ENCODE measurements at places on chromosomes 7 and 10.

GRCh38 chr7:86950944-86951343 lies 108.5 kb downstream of the ELAPOR2 start:
- no peak for DNase-seq

- no peak for DNase-seq
Observed at GRCh38 chr10:11320809-11321520, 290.5 kb downstream of the USP6NL start.

DNA sequence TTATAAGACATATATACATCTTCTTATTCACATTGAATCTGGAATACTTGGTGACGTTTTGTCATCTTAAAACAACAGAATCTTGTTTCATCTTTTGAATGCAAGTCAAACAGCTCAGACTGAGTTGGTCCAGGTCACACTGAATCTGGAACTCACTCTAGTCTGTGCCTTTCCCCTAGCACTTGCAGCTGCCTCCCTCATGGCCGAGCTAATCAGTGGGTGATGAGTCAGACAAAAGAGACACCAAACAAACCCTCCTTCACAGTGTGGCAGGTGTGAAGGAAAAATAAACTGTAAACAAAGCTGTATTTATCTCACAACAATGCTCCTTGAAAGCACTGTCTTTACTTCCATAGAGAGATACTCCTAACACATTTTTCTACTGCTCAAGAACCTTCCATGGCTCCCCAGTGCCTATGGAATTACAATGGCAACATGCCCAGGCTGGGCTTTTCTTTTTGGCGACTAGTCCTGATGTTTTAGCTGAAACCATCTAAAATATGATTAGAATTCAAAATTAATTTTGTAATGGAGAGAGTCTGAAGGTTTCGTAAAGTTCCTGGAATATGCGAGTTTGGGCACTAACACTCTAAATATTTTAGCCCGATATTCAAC lies 140.0 kb downstream of the ZNF365 start:
- DNase-seq, result no peak

GRCh38 chr7:105691082-105691679 lies 109.9 kb upstream of the EFCAB10 start:
- no peak for DNase-seq

GRCh38 chr10:27561334-27561733 lies 57.2 kb downstream of the RAB18 start:
- no peak for DNase-seq

DNA sequence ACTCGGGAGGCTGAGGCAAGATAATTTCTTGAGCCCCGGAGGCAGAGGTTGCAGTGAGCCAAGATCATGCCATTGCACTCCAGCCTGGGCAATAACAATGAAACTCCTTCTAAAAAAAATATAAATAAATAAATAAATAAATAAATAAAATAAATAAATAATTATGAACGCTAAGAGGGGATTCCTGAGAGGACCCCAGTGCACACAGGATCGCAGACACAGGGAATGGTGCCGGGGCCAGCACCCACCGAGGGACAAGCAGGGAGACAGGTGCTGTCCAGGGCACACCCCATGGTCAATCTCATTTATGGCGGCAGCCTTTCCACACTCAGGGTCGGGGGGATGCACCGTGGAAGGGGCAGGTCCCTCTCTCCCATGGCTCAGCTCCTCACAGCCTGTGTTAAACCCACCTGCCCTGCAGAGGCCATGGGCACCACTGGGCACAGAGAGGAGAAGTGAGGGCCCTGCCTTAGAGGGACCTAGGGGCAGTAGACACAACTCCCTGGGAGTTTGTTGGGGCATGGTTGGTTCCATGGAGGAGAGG lies 2.2 kb upstream of the RAMP3 start:
- DNase-seq, result no peak

DNA sequence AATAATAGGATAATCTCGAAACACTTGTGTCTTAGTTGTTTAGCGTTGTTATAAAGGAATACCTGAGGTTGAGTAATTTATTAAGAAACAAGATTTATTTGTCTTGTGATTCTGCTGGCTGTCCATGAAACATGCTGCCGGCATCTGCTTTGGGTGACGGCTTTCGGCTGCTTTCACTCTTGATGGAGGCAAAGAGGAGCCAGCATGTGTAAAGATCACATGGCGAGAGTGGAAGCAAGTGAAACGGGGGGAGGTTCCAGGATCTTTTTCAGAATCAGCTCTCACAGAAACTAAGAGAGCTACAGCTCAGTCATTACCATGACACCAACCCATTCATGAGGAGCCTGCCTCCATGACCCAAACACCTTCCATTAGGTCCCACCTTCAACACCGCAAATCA lies 402.8 kb downstream of the CDC14C start:
- DNase-seq, result no peak

- DNase-seq, result no peak
Observed at GRCh38 chr7:28784171-28784902, 173.8 kb downstream of the TRIL start.

GRCh38 chr7:41943094-41943577 lies 240.2 kb upstream of the INHBA start:
- peak; percentile 22 for DNase-seq

DNA sequence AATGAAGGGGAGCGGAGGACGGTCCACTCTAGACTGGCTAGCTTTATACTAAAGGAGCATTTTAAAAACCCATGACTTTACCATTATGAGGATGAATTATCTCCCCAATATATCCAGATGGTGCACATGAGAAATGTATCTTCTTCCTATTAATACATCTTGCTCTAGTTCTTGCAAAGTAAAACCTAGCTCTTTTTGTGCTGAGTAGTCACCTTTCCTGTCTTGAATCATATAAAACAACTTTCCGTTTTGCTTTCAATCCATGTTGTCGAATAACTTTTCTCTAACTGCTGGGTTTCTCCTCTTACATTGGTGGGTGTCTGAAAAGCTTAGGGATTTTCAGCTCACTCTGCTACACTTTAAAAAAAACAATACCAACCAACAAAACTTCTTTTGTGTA lies 96.3 kb upstream of the TAC1 start:
- DNase-seq, result no peak

GRCh38 chr10:72110673-72111401 lies 22.5 kb upstream of the SPOCK2 start:
- DNase-seq, result no peak

GRCh38 chr10:48237259-48238250 lies 36.9 kb downstream of the FRMPD2 start:
- no peak for DNase-seq

GRCh38 chr10:70756700-70757360 lies 28.3 kb downstream of the TBATA start:
- DNase-seq, result no peak

GRCh38 chr7:16579216-16579615 lies 52.6 kb downstream of the LRRC72 start:
- no peak for DNase-seq

DNA sequence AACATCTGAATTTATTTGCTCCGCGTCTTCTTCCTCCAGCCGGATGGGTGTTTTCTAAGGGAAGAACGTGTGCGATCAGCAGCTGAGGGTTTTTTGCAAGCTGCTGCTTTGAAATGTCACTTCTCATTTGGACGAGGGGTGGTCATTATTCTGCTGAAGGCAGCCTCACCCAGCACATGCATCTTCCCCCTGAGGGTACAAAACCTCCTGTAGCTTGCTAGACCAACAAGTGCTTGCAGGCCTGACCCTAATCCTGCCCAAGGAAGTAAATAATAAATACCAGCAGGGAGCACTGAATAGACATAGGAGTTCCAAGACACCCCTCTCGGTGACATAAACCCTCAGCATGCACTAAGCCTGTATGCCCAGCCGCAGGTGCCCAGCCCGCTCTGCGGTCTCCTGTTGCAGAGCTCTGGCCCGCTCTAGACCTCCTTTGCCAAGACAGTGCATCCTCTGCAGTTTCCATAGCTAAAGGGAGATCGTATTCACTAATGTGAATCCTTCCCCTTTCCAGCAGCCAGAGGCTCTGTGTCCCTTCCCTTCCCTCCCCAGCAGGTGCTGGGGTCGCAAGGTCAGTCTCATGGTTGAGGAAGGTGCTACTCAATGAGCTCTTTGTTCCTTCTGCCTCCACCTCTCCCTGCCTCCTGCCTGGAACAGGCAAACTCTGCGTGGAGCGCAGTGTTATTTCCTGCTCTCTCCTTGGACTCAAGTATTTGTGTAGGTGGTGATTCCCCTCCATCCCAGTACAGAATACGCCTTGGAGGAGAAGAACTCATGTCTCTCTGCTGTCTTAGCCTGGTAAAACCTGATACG lies 36.6 kb downstream of the SBDS start:
- DNase-seq, result no peak

- DNase-seq, result no peak
Observed at GRCh38 chr10:113293167-113293566, 259.7 kb upstream of the HABP2 start.

- DNase-seq, result no peak
Observed at GRCh38 chr10:129552119-129552518, 85.1 kb downstream of the MGMT start.

DNA sequence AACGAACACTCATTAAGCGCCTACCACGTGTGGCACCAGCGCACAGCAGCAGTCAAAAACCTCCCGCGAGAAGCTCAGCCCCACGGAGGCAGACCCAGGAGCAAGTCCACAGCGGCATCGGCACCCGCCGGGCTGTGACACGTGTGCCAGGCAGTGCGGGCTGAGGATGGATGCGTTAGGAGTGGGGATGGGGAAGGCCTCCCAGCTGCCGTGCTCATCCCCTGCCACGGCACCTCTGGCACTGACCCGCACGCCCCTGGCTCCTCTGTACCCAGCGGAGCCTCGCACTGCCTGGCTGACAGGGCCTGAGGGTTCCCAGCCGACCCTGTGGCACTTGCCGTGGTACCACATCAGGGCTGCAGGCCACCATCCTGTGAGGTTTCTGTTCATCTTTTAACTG lies 16.8 kb downstream of the CFAP46 start:
- no peak for DNase-seq

- no peak for DNase-seq
Observed at GRCh38 chr10:48439581-48440041, 133.1 kb downstream of the MAPK8 start.

GRCh38 chr7:105339404-105340323 lies 49.1 kb downstream of the SRPK2 start:
- no peak for DNase-seq

DNA sequence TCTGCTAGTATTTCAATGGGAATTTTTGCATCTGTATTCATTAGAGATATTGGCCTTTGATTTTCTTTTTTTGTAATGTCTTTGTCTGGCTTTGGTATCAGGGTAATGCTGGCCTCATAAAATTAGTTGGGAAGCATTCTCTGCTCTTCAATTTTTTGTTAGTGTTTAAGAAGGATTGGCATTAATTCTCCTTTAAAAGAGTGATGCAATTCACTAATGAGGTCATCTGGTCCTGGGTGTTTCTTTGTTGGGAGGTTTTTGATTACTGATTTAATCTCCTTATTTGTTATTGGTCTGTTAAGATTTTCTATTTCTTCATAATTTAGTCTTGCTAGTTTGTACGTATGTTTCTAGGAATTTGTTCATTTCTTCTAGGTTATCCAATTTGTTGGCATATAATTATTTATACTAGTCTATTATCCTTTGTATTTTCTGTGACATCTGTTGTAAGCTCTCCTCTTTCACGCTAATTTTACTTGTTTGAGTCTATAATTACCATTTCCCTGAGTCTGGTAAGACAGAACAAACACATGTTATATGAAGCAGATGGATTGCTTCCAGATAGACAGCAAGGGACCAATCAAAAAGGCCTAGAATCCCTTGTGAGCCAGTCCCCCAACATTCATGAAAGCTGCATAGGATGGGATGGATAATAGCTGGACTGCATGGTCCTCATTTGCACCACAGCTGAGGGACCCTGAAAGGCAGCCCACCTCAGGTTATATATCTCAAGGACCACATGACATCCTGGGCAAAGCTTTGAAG lies 54.4 kb downstream of the MTPAP start:
- DNase-seq, result no peak

GRCh38 chr7:3578399-3578798 lies 277.3 kb downstream of the SDK1 start:
- DNase-seq, result no peak

- DNase-seq, result no peak
Observed at GRCh38 chr10:108338146-108338545, 1173.6 kb upstream of the SORCS1 start.

- no peak for DNase-seq
Observed at GRCh38 chr7:94395141-94396036, 694 bp downstream of the COL1A2 start.

- no peak for DNase-seq
Observed at GRCh38 chr7:14973712-14974428, 71.3 kb upstream of the DGKB start.

GRCh38 chr10:50388181-50388580 lies 136.9 kb upstream of the ASAH2 start:
- DNase-seq, result no peak

- peak; percentile 96 for DNase-seq
Observed at GRCh38 chr7:44885394-44886317, at the start of gene PURB. PURB (minus strand) TSS chr7:44885530; CDS start chr7:44885348, 182 bp downstream.

GRCh38 chr7:33706771-33707200 lies 198.6 kb upstream of the BMPER start:
- DNase-seq, result no peak

DNA sequence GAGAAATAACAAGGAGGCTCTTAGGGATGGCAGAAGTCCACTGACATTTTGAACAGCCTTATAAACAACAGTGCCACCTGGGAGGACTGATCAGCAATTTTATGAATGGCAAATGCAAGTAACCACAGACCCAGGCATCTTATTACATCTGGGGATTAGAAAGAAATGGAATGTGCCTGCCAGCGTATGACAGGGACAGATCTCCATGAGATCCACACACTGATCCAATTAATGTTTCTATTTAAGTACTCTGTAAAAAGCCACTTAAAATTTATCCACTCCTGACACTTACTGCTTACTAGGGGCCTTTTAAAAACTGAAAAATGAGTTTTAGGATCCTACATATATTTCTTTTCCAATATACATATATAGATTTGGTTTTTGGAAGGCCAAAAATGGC lies 28.6 kb downstream of the PARD3 start:
- DNase-seq, result no peak

GRCh38 chr7:131409129-131409766 lies 81.6 kb downstream of the MKLN1 start:
- DNase-seq, result no peak

DNA sequence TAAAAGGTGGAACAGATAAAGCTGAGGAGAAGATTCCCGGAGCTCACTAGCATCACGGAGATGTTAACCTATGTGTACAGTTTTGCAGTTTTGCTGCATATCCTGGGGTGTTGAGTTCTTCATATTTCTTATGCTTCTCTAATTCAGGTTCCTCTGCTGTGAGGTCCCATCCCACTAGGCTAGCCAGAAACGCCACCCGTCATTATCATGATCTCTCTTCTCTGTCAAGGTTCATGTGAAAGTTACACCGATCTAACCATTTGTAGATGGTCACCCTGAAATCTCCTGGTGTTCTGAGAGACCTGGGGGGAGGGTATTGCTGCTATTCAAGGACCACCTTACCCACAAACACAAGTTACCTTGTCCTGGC lies 136.3 kb downstream of the CCDC71L start:
- DNase-seq, result no peak

- no peak for DNase-seq
Observed at GRCh38 chr7:123170333-123171246, 29.2 kb downstream of the SLC13A1 start.

- DNase-seq, result no peak
Observed at GRCh38 chr10:85333594-85333993, 1005.2 kb downstream of the CCSER2 start.

Data from activated CD4-positive, alpha-beta T cell treated with anti-CD3 and anti-CD28 coated beads for 1 hour (primary cell).